ENCODE measurements at places on chromosomes 7 and 10.

DNA sequence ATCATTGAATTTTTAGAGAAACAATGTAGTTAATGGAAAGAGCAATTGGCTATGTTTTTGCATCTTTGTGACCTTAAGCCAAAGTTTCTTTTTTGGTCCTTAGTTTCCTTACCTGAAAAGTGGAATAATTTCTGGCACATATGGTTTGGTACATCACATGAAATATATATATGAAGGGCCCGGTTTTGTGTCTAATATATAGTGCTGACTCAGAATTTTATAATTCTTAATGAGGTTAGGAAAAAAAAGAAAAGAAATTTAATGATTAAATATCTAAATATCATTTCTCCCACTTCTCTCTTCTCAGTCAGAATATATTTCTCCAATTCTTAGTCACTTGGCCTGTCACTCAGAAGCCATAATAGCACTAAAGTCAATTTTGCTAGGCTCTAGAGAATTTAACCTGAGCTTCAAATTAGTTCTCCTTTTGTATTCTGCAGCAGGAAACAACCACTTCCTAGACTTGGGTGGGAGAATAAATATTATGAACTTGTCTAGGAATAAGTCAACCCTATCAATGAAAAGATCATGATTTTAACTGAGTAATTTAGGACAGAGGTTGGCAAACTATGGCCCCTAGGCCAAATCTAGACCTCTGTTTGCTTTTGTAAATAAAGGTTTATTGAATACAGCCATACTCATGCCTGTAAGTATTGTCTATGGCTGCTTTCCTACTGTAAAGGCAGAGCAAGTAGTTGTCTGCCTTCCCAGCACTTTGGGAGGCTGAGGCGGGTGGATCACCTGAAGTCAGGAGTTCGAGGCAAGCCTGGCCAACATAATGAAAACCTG, 34.6 kb downstream of the PPP1R9A start:
- peak; percentile 51 for DNase-seq

- DNase-seq, result no peak
These were observed 467.1 kb upstream of the STEAP1 start for GRCh38 chr7:89687211-89687610.

- DNase-seq, result no peak
These were observed 289.9 kb upstream of the SP8 start for GRCh38 chr7:21076574-21076973.

DNA sequence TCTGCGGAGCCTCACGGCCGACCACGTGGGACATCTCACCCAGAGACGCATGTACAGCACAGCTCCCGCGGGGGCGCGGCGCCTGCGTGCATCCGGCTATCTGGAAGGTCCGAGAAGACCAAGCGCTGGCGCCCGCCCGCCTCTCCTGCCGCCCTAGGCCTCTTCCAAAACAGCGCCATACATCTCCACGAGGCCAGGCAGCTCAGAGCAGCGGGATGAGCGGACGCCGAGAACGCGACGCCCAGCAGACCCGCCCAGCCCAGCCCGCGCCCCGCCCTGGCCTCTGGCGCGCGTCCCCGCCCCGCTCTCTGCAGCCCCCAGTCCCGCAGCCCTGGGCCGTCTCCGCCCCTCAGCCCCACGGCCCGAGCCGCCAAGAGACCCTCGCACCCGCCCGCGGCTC, 20.3 kb upstream of the LANCL2 start:
- no peak for DNase-seq

GRCh38 chr7:117082647-117083046, 129.3 kb downstream of the ST7 start:
- DNase-seq, result no peak

DNA sequence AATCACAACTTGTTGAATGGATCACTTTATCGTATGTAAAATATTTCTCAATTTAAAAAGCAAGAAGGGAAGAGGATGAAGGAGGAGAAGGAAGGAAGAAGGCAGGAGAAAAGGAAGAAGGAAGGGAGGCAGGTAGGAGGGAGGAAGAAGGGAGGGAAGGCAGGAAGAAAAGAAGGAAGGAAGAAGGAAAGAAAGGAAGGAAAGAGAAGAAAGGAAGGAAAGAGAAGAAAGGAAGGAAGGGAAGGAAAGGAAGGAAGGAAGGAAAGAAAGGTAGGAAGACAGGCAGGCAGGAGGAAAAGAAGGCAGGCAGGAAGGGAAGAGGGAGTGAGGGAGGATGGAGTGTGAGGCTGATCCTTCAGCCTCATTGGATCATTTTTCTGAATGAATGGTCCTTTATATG, 145.5 kb downstream of the MYOF start:
- DNase-seq, result no peak

- no peak for DNase-seq
These were observed 80.5 kb upstream of the MKI67 start for GRCh38 chr10:128206676-128207075.

Measured in NCI-H1436 (cell line).